ENCODE measurements at places on chromosomes 7 and 10.

- no peak for DNase-seq
Measured at GRCh38 chr7:98266840-98267239, 14.6 kb upstream of the BRI3 start.

GRCh38 chr7:41169317-41169716 lies 533.6 kb downstream of the INHBA start:
- DNase-seq, result no peak

- DNase-seq, result no peak
Measured at GRCh38 chr7:36942955-36943354, 218.7 kb upstream of the AOAH start.

DNA sequence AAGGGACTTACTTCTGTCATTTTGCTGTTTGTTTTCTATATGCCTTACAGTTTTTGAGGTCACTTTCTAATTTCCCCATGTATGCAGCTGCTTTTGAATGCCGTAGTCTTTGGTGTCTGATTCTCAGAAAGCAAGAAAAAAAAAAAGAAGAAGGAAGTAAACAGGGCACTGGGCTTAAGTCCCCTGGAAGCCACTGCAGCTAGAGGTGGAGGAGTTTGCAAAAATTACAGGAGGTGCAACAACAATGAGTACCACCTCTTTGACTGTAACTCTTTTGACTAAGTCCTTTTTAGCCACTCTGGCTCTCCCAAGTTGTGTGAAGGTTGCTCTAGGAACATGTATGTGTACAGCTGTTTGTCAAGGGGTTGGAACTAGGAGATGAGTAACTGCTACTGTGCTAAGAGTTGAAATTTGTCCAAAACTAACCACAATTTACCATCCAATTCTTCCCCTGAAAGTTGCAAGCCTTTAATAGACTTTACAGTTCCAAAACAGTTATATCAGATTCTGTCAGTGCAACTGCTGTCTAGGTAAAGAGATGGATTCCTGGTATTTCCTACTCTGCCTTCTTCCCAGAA lies 588.0 kb upstream of the LRRN3 start:
- no peak for DNase-seq

DNA sequence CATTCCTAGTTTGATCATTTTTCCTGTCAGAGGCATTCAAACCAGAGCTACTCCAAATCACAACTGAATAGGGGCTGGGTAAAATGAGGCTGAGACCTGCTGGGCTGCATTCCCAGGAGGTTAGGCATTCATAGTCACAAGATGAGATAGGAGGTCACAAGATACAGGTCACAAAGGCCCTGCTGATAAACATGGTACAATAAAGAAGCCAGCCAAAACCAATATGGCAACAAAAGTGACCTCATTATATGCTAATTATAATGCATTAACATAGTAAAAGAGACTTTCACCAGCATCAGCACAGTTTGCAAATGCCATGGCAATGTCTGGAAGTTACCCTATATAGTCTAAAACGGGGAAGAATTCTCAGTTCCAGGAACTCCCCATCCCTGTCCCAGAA lies 37.3 kb downstream of the TWIST1 start:
- no peak for DNase-seq

- DNase-seq, result no peak
Measured at GRCh38 chr10:113965683-113966082, 78.0 kb upstream of the ADRB1 start.

- no peak for DNase-seq
Measured at GRCh38 chr7:68917041-68917651, 681.1 kb upstream of the AUTS2 start.

DNA sequence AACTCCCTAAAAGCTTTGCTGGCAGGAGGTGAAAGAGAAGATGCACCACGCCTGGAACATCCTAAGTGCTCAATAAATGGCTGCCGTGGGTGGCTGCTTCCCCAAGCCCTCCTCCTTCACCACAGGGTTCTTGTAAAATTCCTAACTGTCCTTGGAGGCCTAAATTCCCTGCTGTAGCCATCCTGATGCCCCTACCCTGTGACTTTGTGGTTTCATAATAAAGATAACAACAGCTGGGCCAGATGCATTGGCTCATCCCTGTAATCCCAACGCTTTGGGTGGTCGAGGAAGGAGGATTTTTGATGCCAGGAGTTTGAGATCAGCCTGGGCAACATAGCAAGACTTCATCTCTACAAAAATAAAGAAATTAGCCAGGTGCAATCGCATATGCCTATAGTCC lies 341.8 kb downstream of the ANKRD30A start:
- no peak for DNase-seq

DNA sequence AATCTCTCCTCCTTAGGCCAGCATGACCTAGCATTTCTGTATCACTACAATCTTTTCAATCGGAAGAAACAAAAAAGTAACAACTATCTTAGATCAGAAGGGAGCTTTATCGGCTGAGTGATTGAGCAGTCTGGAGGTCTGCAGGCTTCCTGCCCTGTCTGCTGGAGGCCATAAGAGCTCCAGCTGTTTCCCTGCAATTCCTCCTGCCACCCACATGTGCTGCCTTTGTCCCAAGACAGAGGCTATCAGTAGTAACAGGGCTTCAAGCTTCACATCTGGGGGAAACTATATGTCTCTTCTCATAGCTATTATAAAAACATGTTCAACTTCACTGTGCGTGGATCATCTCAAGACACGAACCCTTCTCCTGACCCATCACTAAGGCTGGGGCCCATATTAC lies 70.1 kb upstream of the VWC2 start:
- DNase-seq, result no peak

All from stimulated activated CD8-positive, alpha-beta memory T cell treated with anti-CD3 and anti-CD28 coated beads, Interleukin-7, amount 100 ng/mL, for 48 hours (primary cell).